ENCODE measurements at places on chromosomes 5 and 9.

DNA sequence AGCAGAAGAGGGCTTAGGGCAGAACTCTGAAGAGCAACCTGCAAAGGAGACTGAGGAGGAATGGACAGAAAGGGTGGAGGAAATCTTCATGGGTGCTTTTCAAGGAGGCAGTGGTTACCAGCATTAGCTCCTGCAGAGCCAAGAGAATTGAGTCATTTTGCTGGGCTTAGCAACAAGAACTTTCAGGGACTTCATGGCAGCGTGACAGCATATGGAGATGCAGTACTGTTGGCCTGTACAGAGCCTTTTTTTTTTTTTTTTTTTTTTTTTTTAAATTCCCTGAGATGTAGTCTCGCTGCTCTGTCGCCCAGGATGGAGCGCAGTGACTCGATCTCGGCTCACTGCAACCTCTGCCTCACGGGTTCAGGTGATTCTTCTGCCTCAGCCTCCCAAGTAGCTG is 296.0 kb upstream of the DMRT1 start:
- DNase-seq: no peak

DNA sequence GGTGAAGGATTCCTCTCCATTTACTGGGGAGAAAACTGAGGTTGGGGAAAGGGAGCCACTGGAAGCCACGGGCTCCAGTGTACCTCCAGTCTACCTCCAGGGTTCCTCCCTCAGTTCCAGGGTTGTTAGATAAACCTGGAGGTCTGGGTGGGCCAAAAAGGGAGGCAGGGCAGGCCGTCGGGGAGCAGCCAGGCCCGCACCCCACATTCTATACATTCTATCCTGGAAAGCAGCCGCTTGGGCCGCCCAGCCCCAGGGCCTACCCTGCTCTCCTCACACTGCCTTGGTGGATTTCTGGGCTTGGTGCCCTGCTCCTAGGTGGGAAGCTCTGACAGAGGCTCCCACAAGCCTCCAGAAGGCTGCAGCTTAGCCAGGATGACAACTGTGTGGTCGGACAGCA is 18.1 kb upstream of the SUSD3 start:
- DNase-seq: no peak

GRCh38 chr9:6771722-6772121 is 13.9 kb downstream of the KDM4C start:
- no peak for DNase-seq

- DNase-seq: no peak
Measured at GRCh38 chr9:111300140-111300735, 29.8 kb downstream of the OR2K2 start.

DNA sequence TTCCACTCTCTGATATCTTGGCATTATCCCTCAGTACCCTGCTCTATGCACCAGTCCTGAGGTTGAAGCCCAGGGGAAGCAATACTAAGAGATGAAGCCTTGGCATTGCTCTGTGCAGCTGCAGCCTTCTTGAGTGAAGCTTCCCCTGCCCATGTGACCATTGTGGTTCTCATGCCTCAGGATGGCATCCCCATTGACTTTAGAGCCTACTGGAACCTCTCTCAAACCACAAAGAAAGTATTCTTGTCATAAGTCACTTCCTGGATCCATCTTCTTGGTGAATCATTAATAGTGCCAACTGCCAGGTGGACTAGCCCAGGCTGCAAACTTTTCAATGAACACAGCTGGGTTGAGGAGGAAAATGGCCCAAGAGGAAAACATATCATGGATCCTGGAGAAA is 283.9 kb upstream of the RFX3 start:
- DNase-seq: peak; percentile 56

DNA sequence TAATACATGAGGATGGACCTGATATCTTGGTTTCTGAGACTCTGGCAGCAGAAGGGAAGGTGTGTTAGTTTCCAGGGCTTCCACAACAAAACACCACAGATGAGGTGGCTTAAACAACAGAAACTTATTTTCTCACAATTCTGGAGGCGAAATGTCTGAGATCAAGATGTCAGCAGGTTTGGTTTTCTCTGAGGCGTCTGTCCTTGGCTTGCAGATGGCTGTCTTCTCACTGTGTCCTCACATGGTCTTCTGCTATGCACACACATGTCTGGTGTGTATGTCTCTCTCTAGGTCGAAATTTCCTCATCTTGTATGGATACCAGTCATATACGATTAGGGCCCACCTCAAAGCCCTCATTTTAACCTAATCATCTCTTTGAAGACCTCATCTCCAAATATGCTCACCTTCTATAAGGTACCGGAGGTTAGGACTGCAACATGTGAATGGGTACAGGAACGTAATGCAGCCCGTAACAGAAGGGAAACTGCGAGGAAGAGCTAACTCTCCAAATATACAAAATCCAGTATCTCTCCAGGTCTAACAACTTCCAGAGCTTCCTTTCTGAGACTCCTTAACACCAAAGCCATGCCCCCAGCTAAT is 139.8 kb upstream of the SMARCA2 start:
- DNase-seq: no peak
